ENCODE measurements at places on chromosomes 4 and X.

GRCh38 chr4:1512738-1513660 lies 106.8 kb upstream of the NKX1-1 start:
- DNase-seq, result peak; percentile 25

DNA sequence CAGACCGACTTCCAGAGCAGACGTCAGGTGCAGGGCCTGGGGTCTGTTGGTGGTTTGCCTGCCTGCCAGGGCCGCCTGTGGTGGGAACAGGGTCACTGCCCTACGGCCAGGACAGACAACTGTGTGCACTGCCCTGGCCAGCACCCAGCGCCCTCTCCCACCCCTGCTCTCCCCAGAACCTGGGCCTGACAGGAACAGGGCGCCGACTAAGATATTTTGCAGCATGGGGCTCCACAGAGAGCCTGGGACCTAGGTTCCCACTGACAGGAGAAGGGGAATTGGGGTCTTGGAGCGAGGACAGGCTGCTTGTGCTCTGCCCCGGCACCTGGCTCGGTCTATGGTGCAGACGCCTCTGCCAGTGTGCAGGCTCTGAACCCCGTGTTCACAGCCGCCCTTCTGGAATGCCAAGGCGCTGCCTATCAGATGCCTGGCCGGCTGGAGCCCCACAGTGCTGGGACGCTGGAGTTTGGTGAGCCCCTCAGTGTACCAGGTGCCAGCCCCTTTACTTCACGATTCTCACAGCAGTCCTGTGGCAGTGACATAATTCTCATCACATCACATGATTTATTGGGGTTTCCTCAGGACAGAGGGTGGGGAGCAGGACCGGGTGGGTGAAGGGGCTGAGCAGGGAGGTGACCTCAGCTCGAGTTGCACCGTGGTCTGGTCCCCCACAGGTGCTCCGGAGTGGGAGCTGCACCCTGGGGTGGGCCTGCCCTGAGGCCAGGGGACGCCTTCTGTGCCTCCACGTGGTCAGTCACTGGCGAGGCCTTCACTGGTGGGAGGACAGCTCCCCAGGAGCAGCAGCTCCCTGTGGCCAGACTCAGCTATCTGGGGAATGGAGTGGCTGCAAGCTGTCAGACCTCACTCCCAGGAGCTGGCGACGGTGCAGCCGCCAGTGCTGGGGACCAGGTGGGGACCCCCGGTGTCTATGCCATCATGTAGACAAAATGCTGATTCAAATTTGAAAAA lies 113.8 kb upstream of the LRPAP1 start:
- no peak for DNase-seq

GRCh38 chr4:102593147-102593546 lies 92.0 kb downstream of the NFKB1 start:
- DNase-seq, result no peak

GRCh38 chr4:150794706-150795105 lies 212.8 kb downstream of the MAB21L2 start:
- DNase-seq, result no peak

DNA sequence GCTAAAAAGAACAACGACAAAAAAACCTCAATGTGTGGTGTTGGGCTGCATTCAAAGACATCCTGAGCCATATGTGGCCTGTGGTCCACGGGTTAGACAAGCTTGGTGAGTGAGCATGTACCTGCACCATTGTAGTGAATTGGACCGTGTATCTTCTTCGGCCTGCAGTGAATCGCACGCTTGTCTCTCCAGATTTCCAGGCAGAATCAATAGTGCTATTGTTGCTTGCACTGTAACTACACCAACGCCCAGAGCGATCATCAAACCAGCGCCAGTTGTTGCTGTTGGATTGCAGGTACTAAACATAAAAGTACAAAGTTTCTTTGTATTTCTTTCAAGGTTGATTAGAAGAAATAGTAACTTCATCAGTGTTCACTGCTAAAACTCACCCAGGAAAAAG lies 101.6 kb downstream of the HUWE1 start:
- no peak for DNase-seq

DNA sequence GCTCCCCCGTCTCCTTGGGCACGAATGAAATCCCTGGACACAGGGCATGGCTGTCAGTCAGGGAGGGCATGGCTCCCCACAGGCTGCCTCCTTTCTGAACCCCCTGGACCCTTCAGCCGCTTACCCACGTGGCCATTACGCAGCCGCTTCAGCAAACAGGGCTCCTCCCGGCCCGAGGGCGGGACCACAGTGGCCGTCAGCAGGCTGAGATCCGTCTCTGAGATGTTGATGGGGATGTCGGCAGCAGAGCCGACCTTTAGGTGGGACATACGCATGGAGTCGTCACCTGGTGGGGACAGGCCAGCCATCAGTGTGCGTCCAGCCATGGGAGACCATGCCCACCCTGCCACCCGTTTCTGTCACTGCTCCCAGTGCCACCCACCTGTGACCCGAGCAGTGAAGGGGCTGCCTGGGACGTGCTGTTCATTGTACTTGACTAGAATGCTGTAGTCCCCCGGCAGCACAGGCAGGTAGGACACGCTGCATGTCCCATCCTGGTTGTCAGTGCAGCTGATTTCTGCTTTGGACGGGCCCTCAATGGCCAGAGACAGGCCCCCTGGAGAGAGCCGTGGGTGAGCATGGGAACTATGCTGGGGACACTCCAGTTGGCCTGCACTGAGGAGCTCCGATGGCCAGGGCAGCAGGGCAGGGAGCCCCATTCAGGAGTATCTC lies 21.1 kb downstream of the FLNA start:
- DNase-seq, result no peak
